ENCODE measurements at places on chromosomes 11 and 22.

DNA sequence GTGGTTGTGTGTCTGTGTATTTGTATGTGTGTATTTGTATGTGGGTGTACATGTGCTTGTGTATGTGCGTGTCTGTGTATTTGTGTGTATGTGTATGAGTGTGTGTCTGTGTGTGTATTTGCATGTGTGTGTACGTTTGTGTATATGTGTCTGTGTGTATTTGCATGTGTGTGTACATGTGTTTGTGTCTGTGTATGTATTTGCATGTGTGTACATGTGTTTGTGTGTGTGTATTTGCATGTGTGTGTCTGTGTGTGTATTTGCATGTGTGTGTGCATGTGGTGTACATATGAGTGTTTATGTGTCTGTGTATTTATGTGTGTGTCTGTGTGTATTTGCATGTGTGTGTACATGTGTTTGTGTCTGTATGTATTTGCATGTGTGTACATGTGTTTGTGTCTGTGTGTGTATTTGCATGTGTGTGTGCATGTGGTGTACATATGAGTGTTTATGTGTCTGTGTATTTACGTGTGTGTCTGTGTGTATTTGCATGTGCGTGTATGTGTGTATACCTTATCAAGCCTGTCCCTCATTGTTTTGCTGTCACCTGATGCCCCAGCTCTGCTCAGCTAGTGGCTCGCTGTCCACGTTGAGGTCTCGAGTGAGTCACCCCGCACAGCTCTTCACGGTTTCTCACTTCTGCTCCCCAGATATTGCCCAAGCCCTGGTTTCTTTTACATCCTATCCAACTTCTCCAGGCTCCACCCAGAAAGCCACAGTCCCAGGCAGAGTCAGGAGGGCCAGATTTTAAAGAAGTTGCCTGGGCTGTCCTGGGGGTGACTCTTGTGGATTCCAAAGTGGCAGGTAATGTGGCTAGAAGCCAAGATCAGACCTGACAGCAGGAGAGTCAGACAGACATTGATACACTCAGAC is 15.2 kb downstream of the MB start:
- peak; percentile 61 for DNase-seq

DNA sequence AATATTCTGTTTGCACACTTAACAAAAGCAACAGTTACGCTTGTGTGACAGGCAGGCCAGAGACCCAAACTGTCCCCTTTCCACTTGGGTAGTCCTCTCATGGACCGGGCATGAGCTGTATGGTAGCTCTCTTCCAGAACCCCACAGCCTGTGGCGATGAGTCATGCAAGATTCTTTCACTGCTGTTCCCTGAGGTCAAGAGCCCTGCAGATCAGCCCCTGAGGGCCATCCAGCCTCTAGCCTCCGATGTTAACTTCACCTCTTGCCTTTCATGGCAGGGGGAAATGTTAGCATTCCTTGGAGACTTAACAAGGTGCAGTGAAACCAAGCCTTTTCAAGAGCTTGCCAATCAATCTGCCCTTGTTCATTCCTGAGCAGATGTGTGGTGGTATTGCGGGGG is 63.2 kb upstream of the DEUP1 start:
- DNase-seq = no peak

- DNase-seq = no peak
Observed at GRCh38 chr11:115550291-115551059, 46.3 kb upstream of the CADM1 start.

- DNase-seq = peak; percentile 84
Observed at GRCh38 chr22:50531546-50531961, 1.7 kb upstream of the TYMP start.

DNA sequence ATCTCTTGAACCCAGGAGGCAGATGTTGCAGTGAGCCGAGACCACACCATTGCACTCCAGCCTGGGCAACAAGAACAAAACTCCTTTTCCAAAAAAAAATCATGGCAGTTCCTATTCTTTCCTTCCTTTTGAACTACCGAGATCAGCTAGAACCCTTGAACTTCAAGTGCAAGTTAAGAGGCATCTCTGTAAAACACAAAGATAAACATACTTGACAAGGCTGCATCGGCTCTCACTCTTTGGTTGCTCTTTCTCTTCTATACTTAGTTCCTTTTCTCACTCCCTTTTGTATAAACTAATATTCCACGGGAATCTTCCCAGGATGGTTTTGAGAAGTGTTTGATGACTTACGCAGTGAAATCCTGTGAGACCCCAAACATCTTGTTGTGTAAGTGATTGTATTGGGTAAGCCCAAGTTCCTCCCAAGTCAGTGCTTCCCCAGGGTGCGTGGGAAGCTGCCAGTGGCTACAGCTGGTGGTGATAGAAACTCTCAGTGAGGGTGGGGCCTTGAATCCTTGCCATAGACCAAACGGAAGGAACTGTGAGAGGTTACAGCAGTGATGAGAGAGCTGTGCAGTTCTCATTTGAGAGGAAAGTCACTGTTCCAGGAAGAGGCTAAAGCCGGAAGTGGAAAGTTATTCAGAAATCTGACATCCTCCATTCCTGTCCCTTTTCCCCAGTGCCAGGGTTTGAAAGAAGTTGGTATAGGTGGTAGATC is 24.1 kb upstream of the CDC42EP2 start:
- DNase-seq = peak; percentile 79

GRCh38 chr22:24208012-24208749 is 26.9 kb downstream of the SUSD2 start:
- DNase-seq = peak; percentile 58

Data from CD4-positive, alpha-beta T cell treated with Interferon gamma for 1 hour (primary cell).